ENCODE measurements at places on chromosomes 3 and 15.

GRCh38 chr15:89356634-89357298 lies 22.1 kb upstream of the POLG start:
- DNase-seq = no peak

- no peak for DNase-seq
Observed at GRCh38 chr3:196270499-196270898, 17.0 kb downstream of the PCYT1A start.

GRCh38 chr3:37891227-37891626 lies 29.5 kb downstream of the CTDSPL start:
- no peak for DNase-seq

DNA sequence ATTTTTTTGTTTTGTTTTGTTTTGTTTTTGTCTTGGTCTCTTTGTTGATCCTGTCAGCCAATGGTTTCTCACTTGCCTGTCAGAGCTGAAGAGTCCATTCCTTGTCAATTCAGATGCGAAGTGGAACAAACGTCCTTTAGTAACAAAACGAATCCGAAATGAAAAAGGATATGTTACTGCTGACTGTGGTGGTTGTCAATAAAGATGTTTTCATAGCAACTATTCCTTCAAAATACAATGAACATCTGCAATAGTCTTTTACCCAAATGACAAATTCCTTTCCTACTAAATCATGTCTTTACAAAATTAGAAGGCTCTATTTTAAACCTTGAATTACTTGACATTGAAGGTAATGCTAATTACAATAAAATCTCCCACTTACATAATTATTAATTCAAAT lies 134.7 kb downstream of the SERPINI1 start:
- DNase-seq = no peak

GRCh38 chr3:194328053-194328657 lies 23.0 kb downstream of the CPN2 start:
- peak; percentile 56 for DNase-seq

DNA sequence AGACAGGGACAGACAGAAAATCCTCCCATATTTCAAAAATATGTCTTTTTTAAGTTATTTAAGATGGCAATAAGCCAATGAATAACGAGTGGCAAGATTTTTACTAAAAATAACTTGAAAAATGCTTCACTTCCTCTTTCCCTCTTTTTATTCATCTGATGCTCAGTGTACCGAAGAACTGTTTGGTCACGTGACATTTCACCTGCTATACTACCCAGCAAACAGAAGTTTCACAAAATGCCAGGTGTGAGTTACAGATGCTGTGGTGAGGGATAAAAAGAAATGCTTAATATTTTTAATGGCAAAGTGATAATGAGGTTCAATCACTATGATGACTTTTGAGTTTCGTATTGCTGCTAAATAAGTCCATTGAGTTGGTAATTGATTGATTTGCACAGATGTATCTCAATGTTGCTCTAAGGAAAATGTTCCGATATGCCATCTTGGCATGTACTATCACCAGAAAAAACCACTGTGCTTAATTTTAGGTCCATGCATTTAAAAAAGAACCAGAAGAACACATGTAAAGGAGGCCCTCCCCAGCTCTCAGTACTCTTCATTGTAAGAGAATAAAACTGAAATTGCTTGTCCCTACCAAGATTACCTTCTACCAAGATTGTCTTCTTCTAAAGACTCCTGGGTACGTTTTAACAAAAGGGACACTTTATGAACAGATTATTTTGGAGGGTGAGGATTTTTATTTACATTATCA lies 26.0 kb upstream of the SEC62 start:
- no peak for DNase-seq

DNA sequence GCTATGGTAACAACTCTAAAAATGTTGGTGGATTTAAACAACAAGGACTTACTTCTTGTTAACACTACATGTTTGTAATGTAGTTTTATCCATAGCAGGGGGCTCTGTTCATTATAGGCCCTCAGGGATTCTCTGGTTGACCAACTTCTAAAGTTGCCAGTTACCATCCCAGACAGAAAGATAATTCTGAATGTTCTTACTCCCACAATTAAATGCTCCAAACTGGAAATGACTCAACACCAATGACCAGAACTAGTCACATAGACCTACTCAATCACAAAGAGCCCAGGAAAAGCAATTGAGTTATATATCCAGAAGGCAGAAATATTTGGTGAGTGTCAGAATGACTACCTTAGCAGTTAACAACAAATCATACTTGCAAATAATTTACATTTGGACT lies 199.3 kb upstream of the UMPS start:
- no peak for DNase-seq

GRCh38 chr3:48548126-48548525 lies 8.5 kb downstream of the PFKFB4 start:
- no peak for DNase-seq

GRCh38 chr3:123627673-123628670 lies 43.1 kb upstream of the HACD2 start:
- DNase-seq = no peak

- DNase-seq = no peak
Observed at GRCh38 chr15:58513008-58513407, 81.2 kb downstream of the LIPC start.

DNA sequence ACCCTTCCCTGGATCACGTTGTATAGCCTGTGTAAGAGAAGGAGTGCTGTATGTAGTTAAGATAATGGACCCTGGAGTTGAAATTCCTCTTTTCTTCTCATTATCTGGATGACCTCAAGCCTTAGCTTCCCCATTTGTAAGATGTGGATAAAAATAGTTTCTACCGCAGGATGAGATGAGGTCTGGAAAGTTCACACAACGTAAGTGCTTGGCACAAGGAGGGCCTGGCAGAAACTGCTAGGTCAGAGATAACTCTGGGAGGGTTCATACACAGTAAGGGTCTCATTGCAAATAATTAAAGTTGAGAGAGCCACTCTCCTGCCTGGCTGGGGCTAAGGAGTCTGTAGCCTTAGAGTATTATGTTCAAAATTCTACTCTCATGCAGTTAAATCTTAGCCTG lies 214.4 kb downstream of the LRTM1 start:
- DNase-seq = no peak

- DNase-seq = peak; percentile 99
Observed at GRCh38 chr3:192879346-192880031, 38.2 kb downstream of the MB21D2 start.

GRCh38 chr15:35705884-35706585 lies 160.1 kb upstream of the DPH6 start:
- DNase-seq = peak; percentile 18

GRCh38 chr3:141690431-141691072 lies 47.5 kb upstream of the RNF7 start:
- no peak for DNase-seq

- no peak for DNase-seq
Observed at GRCh38 chr3:30576946-30577345, 29.5 kb upstream of the TGFBR2 start.

DNA sequence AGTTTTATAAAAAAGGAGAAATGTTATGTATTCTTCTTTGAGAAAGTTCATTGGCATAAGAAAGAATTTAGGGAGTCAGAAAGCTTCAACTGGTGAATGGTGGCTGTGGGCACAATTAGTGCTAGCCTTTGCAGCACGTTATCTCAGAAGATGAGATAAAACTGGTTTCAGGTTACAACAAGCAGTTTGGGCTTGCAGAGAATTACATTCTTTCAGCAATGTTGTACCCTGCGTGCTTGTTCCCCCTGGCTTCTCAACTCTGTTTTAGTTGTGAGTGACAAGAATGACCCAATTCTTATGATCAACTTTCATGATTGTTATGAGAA lies 31.6 kb upstream of the ACP3 start:
- DNase-seq = no peak

GRCh38 chr15:69559440-69560190 lies 107.0 kb downstream of the RPLP1 start:
- DNase-seq = peak; percentile 12

DNA sequence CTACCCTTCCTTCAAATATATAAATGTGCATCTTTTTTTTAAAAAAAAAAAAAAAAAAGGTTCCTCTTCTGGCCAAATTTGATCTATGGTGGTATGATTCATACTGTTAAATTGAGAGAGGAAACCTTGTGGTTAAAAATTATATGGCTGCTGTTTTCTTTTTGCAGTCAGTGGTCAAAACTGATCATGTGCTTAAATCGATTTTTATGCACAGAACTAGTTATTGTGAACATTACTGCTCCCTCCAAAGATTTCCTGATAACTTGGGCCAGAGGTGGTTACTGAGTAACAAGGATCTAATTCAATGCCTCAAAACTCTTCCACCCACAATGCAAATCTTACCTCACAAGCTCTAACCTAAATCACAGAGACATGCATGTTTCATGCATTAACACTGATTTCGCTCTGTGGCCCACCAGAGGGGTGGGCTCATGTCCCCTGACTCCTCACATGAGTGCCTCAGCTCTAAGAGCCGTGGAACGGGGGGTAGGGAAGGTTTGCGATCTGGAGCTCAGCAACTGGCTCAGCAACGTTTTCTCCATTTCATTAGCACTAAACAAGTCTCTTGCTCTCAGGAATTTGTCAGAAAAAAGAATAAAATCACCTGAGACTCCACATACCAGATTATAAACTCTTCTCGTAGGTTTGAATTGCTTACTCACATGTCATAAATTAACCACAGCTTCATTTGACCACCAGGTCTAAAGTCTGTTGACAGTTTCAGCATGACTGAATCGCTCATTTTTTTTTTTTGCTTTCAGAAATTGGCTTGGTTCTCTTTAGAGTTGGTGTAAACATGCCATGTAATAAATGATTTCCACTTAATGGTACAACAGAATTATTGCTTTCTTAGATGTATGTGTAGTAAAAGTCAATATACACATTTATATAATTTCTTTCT lies 280.4 kb downstream of the CD47 start:
- DNase-seq = no peak

DNA sequence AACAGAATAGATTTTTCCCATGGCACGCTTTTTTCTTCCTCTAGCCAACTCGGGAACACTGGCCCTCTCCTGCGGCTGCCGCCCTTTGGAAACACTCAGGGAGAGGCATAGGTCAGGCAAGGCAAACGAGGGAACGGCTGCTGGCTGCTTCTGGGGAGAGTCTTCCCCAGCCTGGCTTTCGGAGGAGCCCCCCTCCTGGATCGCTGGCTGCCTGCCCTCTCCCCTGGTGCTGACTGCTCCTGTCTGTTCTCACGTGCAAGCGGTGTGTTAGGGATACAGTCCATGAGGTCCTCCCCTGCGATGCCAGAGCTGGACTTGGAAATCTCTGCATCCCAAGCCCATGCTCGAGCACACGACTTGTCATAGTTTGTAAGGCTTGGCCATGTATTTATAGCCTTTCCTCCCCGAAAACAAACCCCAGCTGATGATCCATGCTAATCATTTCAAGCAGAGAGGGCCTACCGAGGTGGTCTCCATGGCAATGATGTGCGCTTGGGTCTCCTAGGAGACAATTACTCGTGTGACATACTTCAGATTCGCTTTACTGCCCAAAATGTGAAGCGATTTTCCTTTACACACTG lies 315.6 kb upstream of the ATP10A start:
- no peak for DNase-seq

DNA sequence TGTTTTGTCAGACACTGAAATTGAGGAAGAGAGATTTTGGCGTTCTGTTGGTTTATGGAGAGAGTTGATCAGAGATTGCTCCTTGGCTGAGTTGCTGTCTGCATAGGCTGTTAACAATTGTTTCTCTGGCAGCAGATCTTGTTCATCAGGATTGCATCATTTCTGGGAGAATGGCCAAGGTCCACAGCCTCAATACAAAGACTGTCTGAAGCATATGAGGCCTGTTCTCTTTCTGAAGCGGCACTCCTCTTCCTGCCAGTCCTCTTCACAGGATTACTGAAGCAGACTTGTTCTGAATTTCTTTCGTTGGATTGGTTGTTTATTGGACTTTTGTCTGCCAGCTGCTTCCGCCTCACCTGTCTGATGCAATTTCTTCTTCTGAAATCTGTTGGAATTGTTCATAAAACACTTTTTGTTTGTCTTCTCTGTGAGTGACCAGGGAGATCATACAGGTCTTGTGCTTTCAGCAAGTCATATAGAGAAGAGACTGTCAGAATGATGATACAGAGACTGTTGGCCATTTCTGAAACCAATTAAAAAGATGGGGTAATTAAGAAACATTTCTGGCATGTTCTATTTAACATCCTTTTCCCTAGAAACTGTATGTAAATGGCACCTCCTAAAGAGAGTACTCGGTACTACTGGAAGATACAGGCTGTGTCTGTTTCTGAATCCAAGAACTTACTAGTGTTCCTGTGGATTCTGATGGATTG lies 25.5 kb downstream of the SETD5 start:
- DNase-seq = peak; percentile 98

DNA sequence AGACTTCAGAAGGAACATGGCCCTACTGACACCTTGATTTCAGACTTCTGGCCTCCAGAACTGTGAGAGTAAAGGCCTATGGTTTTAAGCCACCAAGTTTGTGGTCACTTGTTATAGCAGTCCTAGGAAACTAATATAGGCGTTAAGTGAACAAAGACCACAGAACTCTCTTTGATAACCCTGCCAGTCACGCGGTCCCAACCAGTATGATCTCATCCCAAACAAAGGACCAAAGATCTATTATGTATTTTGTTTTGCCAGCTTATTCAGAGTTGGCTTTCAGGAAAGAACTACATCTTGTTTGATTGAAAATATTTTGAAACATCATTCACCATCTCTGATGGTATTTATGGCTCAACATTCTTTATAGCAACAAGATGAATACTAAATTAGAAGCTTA lies 294.4 kb upstream of the SLCO3A1 start:
- no peak for DNase-seq

- no peak for DNase-seq
Observed at GRCh38 chr3:87287011-87287410, 10.6 kb upstream of the POU1F1 start.

DNA sequence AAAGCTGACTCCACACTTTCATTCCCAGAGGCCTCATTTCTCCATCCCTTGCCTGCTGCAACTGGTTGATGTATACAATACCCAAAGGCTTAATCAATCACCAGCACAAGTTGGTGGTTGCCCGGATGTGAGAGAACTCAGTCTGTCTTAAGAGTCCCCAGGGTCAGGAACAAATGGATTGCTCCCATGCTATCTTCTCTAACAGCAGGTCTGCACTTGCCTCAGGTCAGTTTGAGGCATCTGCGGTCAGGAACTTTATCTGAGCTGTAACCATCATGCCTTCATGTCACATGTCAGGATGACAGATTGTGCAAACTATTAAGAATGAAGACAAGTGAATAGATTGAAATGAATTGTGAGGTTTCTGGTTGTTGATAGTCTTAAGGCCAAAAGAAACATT lies 56.1 kb downstream of the BFSP2 start:
- DNase-seq = no peak

DNA sequence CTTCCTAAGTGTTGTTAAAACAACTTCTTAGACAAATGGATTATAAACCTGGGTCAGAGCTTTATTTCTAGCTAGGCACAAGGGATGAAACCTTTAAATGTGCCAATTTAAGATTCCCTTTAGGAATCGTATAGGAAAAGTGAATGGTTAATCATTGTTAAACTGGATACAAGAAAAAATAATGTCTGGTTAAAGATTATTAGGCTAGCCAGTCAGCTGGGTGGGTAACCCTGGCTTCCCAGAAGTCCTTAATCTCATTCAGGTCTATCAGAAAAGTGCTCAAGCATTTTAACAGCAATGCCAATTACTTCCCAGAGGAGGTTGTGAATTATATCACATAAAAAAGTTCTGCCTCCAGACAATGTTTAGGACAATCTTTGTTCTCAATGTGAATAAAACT lies 37.6 kb downstream of the NANOGP8 start:
- DNase-seq = no peak

- DNase-seq = no peak
Observed at GRCh38 chr3:188949996-188950395, 221.8 kb upstream of the TPRG1 start.

GRCh38 chr3:111749171-111750170 lies 109.6 kb upstream of the PHLDB2 start:
- no peak for DNase-seq

GRCh38 chr3:57959423-57960173 lies 48.6 kb upstream of the FLNB start:
- no peak for DNase-seq

Data from AG10803 (cell line).